GM23338 (cell line): ENCODE measurements at places on chromosomes 5 and 9.
A peak's percentile ranks its signal among the peaks of the same experiment; 100 is the strongest.

- peaks cover 4% of the 10 kb centered on the region; the same call in 1 of the 2 replicates for H3K4me1 ChIP-seq
- no peak overlapping the region for H3K4me3 ChIP-seq
- no peak overlapping the region for H3K27ac ChIP-seq
- no peak for DNase-seq
These were observed 261.7 kb upstream of the PAPPA start for GRCh38 chr9:115891929-115892328.

DNA sequence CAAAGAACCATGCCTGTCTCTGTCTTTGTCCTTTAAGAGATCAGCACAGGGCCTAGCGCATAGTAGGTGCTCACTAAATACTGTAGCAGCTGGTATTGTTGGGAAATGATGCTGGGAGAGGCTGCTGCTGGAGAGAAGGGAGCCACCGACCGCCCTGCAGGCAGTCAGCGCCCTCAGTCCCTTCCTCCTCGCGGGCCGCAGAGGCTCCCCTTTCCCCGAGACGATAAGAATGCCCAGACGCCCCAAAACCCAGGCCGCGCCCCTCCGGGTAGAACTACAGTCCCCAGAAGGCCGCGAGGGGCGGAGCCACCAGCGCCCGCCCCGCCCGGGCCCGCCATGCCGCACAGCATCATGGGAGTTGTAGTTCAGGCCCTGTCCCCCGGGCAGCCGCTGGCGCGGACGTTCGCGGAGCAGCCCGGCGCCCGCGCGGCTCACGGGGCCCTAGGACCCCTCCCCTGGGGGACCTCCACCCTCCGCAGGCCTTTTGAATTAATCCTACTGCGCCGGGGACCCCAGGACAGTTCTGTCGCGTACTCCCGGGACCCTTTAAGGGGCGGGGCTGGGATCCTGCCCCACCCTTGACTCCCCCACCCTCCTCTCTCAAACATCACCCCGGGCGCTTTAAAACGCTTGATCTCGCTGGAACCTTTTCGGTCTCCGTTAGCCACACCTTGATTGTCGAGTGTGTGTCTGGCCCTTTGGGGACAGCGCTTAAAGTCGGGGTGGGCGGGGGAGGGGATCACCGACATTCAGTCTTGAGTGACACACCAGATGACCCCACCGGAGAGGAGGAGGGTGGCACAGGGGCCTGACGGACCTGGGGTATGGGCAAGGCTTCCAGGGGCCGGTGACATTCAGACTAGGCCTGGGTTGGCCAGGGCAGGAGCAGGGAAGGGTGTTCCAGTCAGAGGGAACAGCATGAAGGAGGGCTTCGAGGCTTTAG is 24.8 kb upstream of the IER5L start:
- H3K4me3 ChIP-seq, result peak overlapping the region; percentile 95
- H3K27ac ChIP-seq, result no peak overlapping the region
- H3K36me3 ChIP-seq, result no peaks in the 10 kb centered on the region
- H3K27me3 ChIP-seq, result 0 out of 2 replicates have a peak, but pooled peaks cover 8% of the 10 kb centered on the region
- peaks cover 2% of the 10 kb centered on the region; the same call in 1 of the 2 replicates for H3K4me1 ChIP-seq

- no peaks in the 10 kb centered on the region for H3K27me3 ChIP-seq
- DNase-seq, result no peak
- no peak overlapping the region for H3K4me3 ChIP-seq
- no peaks in the 10 kb centered on the region for H3K36me3 ChIP-seq
- no peak overlapping the region for H3K27ac ChIP-seq
These were observed 28.0 kb upstream of the TAF11L2 start for GRCh38 chr5:17470064-17470463.

GRCh38 chr5:152274224-152274623 is 130.9 kb downstream of the NMUR2 start:
- no peaks in the 10 kb centered on the region for H3K36me3 ChIP-seq
- no peaks in the 10 kb centered on the region for H3K4me1 ChIP-seq
- no peak overlapping the region for H3K4me3 ChIP-seq
- no peaks in the 10 kb centered on the region for H3K27me3 ChIP-seq

DNA sequence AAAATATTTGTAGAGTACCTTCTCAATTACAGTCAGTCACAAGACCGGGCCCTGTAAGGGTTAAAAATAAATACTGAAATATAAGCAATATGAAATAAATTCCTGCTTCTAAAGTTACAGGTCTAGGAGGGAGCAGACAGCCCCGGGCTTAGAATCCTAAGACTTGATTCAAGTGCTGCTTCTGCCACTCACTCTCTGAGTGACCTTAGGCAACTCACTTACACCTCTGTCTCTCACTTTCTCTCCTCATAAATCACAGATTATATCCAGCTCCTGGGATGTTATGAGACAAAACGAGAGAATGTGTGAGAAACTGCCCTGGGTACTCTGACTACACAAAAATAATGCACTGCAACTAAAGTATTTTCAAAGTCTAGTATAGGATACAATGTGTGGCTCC is 101.9 kb downstream of the PDE4D start:
- no peak overlapping the region for H3K4me3 ChIP-seq
- H3K36me3 ChIP-seq, result no peaks in the 10 kb centered on the region
- peaks cover 11% of the 10 kb centered on the region; the same call in 1 of the 2 replicates for H3K4me1 ChIP-seq

DNA sequence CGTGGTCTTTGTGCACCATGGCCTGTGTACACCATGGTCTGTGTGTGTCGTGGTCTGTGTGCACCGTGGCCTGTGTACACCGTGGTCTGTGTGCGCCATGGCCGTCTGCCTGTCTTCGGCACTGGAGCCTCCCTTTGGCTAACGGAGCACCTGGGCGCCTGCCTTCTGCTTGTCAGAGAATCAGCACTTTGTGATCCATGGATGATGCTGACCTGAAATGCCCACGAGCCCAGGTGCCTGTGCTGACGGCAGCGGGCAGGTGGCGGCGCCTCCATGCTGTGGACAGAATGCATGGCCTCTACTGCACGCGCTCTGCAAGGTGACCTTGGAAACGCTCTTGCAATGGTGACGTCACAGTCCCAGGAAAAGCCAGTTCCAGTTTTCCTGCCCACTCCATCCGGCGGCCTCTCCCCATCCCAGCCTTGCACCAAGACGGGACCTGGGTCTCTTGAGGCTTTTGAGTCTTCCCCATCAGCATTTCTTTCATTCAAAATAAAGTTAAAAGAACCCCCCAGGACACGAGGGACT is 14.6 kb downstream of the LCN9 start:
- no peaks in the 10 kb centered on the region for H3K27me3 ChIP-seq
- no peak overlapping the region for H3K27ac ChIP-seq
- H3K36me3 ChIP-seq, result no peaks in the 10 kb centered on the region

DNA sequence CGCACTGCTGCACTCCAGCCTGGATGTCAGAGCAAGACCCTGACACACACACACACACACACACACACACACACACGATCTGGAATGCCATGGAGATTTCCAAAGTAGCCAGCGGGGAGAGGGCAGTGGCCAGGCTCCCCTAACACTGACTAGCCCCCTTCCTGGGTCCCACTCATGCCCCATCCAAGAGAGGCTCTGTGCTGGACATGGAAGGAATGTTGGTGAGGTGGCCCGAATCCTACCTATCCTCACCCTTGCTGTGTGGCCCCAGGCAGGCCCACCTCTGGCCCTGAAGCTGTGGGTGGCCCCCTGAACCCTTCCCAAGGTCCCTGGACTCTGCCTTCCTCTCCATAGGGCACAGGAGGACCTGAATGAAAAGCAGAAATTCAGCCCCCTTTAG is 7.3 kb downstream of the BRD3 start:
- peak overlapping the region; percentile 39; the same call in 1 of the 2 replicates for H3K27ac ChIP-seq
- no peaks in the 10 kb centered on the region for H3K27me3 ChIP-seq
- H3K4me3 ChIP-seq, result no peak overlapping the region
- H3K4me1 ChIP-seq, result peaks cover 6% of the 10 kb centered on the region

- DNase-seq, result peak; percentile 68
- H3K36me3 ChIP-seq, result no peaks in the 10 kb centered on the region
- peaks cover 6% of the 10 kb centered on the region; the same call in 1 of the 2 replicates for H3K4me1 ChIP-seq
- no peak overlapping the region for H3K27ac ChIP-seq
- H3K27me3 ChIP-seq, result no peaks in the 10 kb centered on the region
These were observed 267.0 kb upstream of the TYRP1 start for GRCh38 chr9:12425878-12426864.

DNA sequence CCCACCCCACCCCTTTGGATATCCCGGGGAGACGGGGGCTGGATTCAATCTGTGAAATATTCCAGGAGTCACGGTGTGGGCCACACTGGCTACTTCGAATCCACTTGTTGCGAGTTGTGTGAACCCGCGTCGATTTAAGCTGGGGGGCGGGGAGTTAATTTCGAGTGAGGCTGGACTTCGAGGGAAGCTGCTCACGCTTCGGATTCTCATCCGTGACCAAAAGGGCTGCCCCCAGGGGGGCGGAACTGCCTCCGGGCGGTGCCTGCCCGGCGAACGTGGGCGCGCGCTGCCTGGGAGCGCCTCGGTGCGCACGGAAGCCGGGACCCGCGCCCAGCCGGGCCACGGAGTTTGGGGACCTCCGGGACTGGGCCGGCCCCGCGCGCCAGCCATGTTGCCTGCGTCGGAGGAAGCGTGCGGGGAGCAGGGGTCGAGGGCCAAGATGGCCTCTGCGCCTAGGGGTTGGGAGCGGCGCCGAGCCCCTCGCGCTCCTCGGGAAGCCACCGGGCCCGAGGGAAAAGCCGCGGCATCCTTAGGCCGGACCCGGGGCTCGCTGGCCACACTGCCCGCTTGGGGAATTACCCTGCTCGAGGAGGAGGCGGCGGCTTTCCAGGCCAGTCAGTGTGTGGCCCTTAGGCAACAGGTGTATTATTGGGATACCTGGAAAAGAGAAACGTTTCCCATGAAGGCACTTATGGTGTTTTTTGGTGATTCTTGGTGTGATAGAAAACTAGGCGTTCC is 975 bp downstream of the OCLN start:
- peak; percentile 63 for DNase-seq
- H3K27me3 ChIP-seq, result peaks cover 17% of the 10 kb centered on the region; the same call in 1 of the 2 replicates
- H3K4me1 ChIP-seq, result peaks cover 32% of the 10 kb centered on the region
- H3K27ac ChIP-seq, result peak overlapping the region; percentile 93

GRCh38 chr9:93456504-93456903 is 3.1 kb upstream of the FAM120AOS start:
- H3K27me3 ChIP-seq, result no peaks in the 10 kb centered on the region
- H3K4me1 ChIP-seq, result peaks cover 56% of the 10 kb centered on the region
- H3K4me3 ChIP-seq, result no peak overlapping the region
- DNase-seq, result no peak

DNA sequence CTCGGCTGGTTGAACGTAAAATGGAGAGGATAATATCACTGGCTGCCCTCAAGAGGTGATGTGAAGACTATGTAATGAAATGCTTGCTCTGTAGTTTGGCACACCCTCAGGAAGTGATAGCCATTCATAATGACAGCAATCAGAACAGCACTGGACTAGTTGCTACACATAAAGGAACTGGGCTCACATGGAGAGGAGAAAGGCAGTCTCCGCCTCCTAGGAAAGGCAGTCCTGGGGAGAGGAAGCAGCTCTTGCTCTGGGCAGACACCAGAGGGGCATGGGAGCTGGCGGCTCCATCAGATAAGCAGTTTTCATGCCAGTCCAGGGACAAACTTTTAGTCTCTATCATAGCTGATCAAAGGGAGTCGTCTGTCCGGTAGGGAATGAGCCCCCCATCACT is 46.9 kb downstream of the ARHGEF37 start:
- no peak for DNase-seq
- H3K36me3 ChIP-seq, result no peaks in the 10 kb centered on the region
- no peak overlapping the region for H3K27ac ChIP-seq
- H3K4me3 ChIP-seq, result no peak overlapping the region

DNA sequence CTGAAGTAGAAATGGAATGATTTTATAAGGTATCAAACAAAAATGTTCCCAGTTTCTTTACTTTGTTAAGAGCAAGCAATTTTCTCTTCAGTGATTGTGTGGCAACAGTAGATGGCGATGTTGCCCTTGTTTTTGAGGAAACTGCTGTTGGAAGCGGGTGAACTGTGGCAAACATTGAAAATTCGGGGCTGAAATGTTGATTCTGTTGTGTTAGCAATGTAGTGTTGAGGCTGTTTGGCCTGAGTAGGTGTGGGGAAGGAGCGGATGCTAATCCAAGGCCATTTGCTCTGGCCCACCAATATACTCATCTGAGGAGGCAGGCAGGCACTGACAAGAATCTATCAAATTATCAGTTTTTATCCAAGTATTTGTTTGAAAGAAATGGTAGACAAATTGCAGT is 129.8 kb downstream of the SLC12A2 start:
- H3K36me3 ChIP-seq, result no peaks in the 10 kb centered on the region
- DNase-seq, result peak; percentile 86
- no peak overlapping the region for H3K4me3 ChIP-seq

- no peak overlapping the region for H3K4me3 ChIP-seq
- peak; percentile 90 for DNase-seq
- H3K27me3 ChIP-seq, result no peaks in the 10 kb centered on the region
- no peak overlapping the region for H3K27ac ChIP-seq
- H3K36me3 ChIP-seq, result no peaks in the 10 kb centered on the region
These were observed 23.3 kb downstream of the CAVIN4 start for GRCh38 chr9:100601216-100601615.

DNA sequence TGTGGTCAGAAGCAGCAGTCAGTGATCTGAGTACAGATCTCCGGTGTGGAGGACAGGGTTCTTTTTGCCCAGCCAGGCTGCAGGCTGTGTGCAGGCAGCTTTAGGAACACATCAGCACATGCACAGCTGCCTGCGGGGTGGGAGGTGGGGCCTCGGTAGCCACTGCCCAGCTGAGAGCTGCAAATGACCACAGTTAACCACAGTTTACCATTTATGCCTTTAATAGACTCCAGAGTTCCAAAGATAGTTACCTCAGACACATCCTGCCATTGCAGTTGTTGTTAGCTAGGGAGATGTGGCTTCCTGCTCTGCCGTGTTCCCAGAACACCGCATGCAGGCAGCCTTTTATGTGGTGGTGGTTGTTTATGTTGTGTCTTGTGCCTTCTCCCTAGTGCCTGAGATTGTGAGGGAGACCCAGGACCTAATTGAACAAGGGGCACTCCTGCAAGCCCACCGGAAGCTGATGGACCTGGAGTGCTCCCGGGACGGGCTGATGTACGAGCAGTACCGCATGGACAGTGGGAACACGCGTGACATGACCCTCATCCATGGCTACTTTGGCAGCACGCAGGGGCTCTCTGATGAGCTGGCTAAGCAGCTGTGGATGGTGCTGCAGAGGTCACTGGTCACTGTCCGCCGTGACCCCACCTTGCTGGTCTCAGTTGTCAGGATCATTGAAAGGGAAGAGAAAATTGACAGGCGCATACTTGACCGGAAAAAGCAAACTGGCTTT is 10.2 kb downstream of the EXOC3 start:
- no peak overlapping the region for H3K27ac ChIP-seq
- peaks cover 20% of the 10 kb centered on the region for H3K36me3 ChIP-seq
- H3K27me3 ChIP-seq, result no peaks in the 10 kb centered on the region
- no peak overlapping the region for H3K4me3 ChIP-seq
- no peak for DNase-seq

DNA sequence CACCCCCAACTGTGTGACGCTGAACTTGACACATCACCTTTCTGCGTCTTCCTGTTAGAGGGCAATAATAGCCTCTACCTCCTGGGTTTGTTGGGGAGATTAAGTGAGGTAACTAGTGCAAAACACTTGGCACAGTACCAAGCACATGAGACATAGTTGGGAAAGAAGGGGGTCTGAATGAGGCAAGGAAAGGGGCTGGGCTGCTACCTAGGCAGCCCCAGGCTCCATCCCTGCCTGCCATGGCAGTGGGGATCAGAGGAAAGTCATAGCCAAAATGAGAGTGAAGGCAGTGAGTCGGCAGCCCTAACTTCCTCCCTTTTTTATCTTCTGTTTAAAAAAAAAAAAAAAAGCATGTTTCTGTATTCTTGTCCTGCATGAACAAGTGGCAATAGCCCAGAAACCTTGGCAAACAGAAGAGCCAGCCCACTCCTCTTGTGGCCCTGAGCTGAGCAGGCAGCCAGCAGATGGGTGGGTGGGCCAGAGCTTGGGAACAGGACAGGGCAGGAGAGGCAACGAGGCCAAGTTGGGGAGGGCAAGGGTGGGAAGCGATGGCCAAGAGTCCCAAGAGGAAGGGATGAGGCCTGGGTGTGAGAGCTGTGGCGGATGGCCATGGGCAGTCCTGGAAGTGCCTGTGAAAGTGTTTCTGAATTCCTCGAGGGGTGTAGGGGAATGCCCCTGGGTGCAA is 11.4 kb downstream of the CAMK2A start:
- no peak for DNase-seq
- H3K36me3 ChIP-seq, result no peaks in the 10 kb centered on the region
- H3K27me3 ChIP-seq, result no peaks in the 10 kb centered on the region
- H3K4me3 ChIP-seq, result no peak overlapping the region
